ENCODE measurements at places on chromosomes 5 and 9.

GRCh38 chr5:170154744-170155143, 49.0 kb downstream of the FOXI1 start:
- no peak for DNase-seq

- DNase-seq: peak; percentile 31
Measured at GRCh38 chr5:72749362-72749997, 67.0 kb upstream of the TNPO1 start.

DNA sequence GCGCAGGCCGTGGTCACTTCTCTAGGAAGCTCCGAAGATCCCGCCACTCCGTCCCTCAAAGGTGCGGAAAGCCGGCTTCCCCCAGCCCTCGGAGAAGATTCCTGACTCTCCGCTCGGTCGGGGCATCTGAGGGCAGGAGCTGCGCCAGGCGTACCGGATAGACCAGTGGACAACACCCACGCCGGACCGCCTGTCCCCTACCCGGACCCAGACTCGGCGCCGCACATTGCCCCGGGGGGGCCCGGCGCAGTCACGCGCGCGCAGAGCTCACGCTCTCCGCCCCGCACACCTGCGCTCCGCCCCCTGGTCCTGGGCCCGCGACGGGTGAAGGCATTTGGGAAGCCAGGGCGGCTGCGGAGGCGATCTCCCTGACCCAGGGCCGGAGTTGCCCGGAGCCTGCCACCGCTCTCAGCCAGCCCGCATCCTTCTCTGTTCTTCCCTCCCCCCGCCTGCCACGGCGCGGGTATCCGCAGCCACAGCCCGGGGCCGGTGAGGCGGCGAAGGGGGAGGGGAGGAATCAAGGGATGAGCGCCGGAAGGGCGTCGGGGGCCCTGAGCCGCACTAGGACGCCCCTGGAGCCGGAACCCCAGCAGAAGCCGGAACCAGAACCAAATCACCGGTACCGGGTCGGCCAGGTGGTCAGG, 448 bp downstream of the RELL2 start:
- no peak for DNase-seq

- no peak for DNase-seq
Measured at GRCh38 chr5:107502676-107503060, 168.1 kb downstream of the EFNA5 start.

Measured in H9 (cell line).